ENCODE measurements at places on chromosomes 7 and 10.

GRCh38 chr7:116770941-116771340, 91.4 kb upstream of the CAPZA2 start:
- DNase-seq = no peak

DNA sequence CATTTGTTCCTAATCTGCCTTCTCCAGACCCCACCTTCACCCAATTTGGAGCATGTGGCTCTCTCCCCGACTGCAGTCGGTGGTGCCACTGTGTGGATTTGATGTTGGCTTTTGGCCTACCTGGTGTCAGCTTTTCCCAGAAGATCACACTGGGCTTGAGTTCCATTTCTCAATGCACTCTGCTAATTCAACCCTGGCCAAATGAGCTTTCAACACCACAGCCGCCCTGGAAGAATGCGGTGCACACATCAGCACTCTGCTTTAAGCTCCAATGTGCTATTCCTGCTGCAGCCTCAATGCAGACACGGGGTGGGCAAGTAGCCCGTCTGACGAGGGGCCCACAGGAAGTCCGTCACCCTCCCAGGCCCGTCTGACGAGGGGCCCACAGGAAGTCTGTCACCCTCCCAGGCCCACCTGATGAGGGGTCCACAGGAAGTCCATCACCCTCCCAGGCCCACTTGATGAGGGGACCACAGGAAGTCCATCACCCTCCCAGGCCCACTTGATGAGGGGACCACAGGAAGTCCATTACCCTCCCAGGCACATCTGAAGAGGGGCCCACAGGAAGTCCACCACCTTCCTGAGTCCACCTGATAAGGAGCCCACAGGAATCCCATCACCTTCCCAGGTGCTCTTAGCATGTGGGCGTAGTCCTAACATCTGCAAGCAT, 64.4 kb downstream of the ASB13 start:
- no peak for DNase-seq

- no peak for DNase-seq
These were observed 15.8 kb downstream of the ANKRD22 start for GRCh38 chr10:88835910-88836221.

DNA sequence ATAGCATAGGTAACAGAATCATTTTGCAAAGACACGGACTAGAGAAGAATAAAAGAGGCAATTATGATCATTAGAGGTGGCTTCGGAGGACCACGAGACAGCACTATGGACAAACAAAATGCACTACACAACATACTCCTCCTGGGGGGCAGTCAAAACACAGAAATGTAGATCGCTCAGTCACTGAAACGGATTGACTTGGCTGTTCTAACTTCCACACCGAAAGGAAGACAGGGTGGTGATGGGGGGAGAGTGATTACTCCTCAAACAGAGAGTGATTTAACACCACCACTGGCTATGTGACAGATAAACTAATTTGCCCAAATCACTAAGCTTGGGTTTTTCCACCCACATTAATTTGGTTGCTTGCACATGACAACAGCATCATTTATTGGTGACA, 14.1 kb upstream of the PPA1 start:
- no peak for DNase-seq

- DNase-seq = no peak
These were observed 33.0 kb downstream of the RALA start for GRCh38 chr7:39656415-39656814.

GRCh38 chr10:124198871-124199270, 105.5 kb upstream of the CHST15 start:
- DNase-seq = no peak

DNA sequence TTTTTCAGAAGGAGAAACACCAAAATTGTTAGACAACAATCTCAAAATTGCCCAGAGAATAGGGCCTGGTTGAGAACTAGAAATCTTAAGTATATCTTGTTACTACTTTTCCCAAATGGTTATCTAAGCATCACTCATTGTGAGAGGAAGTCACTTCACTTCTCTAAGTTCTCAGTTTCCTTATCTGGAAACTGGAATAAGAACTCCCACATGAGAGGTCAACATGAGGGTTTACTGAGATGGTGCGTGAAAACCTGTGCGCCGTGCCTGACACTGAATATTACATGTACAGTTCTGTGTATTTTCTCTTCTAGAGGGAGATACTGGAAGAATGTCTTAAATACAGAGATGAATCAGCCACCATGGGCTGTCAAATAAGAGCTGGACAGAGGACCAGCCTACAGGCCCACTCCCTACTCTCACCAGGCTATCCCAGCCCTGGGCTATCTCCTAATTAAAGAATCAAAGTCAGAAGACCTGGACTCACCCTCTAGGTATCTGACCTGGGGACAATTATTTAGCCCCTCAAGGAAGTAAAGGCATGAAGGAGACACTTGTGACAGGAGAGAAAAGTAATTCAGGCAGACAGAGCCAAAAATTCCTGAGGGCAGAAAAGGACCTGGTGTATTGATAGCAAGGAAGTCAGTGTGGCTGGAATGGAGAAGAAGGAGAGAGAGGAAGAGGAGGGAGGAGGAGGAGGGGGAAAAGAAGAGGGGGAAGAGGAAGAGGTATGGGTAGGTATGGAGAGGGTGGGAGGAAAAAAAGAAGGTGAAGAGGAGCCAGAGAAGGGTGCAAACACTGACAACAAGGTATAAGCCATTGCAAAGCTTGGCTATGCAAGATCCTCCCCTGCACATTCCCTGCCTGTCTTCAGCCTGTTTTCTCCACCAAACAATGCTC, 44.9 kb downstream of the CCDC71L start:
- no peak for DNase-seq

DNA sequence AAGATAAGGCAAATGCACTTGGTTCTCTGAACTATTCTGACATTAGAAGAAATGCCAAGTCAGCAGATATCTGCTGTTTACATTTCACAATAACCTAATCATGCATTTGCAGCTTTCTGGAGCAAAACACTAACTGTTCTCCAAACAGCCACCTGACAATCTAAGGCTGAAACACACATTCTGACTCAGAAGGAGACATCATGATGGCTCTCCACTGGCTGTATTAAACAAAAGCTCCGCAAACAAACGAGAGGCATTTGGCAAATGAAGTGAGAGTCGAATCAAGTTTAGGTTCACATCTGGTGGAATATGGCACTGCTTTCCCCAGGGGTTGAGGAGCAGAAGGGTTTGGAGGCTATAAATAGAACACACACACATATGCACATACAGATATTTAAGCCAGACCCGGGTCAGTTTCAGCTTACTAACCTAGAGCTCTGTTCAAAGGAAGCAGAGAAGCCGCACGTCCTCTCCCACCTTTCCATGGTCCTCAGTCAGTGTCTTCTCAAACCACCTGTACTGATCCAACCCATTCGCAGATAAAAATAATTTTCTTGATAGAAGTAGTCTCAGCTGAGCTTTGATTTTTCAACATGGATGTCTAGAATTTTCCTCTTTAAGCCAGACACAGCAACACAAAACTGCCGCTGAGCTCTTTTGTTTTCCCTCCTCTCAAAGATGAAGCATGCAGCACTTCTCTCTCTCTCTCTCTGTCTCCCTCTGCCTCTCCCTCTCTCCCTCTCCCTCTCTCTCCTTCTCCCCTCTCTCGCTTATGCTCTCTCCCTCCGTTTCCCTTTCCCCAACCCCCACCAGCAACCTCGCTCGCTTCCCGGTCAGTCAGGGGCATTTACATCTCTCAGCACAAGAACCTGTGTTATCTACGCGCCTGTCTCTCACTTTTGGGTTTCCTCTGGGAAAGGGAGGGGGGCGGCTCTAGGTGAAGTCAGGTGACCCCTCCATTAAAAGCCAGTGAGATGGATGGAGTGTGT, 682.8 kb downstream of the MAGI2 start:
- DNase-seq = no peak

GRCh38 chr7:5442757-5443305, 19.2 kb upstream of the TNRC18 start:
- no peak for DNase-seq

DNA sequence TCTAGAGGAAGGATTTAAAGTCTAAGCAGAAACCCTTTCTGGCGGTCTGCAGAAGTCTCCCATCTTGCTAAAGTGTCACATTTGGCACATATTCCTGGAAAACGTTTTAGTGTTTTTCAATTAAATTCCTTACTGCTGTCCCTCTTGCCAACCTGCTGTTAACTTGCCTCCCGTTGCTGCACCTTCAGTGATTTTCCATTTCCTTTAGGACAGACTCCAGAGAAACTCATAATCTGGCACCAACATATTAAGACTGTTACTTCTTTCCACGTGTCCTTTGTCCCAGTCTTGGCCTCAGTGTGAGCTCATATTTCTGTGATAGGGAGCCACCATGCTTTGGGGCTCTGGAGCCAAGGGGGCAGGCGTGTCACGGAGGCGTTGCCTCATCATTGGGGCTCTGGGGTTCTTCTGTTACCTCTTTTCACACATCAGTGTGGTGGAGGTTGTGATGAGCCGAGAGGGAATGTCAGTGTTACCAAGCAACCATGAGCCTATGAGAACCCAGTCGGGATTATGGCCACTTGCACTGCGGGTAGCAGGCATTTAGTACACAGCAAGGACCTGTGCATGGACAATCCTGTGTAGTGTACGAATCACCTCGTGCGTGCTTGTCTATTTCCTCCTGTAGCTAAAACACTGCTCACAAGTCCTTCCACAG, 26.0 kb upstream of the ZNF32 start:
- DNase-seq = no peak

DNA sequence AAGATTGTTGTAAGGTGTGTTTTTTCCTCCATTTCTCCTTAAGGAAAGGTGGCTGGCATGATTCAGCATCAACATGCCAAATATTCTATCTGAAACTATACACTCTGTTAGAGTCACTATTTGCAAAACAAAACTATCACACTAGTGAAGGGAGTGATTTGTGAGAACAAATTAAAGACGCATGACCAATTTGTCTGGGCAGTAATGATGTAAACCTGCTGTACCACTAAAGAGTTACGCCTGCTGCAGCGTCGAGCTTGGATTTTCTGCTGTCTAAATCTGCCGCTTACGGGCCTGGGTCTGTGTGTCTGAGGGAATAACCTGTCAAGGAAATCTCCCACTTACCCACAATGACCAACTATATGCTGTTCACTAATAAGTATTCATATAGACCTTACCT, 648.3 kb downstream of the PARD3 start:
- no peak for DNase-seq

- no peak for DNase-seq
These were observed 52.7 kb downstream of the HTR5A start for GRCh38 chr7:155122831-155123230.

- DNase-seq = no peak
These were observed 22.3 kb upstream of the ZEB1 start for GRCh38 chr10:31296754-31297153.

DNA sequence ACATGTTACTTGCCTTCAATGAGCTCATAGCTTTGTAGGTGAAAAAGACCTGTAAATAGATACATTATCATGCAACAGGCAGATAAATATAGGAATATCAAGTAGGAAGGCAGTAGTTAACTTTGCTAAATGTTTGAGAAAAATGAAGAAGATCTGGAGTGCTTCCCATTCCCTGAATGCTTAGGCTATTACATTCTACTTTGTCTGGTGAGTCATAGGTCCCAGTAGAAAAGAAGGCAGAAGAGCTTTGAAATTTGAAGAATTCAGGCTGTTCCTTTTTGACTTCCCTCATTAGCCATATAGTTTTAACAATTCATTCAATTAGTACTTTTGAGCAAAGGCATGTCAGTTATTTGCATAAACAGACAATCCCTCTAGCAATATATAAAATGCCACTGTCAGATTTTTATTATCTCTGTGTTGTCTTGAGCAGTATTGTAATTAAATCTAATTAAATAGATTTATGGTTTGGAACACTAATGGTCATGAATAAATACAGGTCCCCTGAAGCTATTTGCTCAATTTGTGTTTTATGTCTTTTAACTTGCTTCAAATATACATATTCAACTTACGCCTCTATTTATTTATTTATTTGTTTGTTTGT, 875.0 kb downstream of the REEP3 start:
- no peak for DNase-seq

DNA sequence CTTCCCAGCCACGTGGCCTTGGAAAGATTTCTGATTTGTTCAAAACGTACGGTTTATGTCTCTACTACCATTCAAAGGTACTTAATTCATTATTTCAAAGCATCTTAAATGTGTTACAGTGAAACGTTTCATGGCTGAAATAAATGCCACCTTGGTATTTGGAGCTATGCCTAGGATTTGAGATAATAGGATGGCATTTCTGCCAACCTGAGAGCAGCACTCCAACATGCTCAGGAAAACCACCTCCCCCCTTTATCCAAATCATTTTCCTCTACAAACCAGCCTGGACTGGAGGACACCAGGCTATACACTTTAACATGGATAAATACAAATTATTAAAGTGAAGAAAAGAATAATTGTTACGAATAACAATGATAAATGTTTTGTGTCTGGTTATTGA, 260.9 kb downstream of the ZMYND11 start:
- DNase-seq = no peak

- DNase-seq = no peak
These were observed 141.7 kb downstream of the EGFR start for GRCh38 chr7:55160539-55160938.

DNA sequence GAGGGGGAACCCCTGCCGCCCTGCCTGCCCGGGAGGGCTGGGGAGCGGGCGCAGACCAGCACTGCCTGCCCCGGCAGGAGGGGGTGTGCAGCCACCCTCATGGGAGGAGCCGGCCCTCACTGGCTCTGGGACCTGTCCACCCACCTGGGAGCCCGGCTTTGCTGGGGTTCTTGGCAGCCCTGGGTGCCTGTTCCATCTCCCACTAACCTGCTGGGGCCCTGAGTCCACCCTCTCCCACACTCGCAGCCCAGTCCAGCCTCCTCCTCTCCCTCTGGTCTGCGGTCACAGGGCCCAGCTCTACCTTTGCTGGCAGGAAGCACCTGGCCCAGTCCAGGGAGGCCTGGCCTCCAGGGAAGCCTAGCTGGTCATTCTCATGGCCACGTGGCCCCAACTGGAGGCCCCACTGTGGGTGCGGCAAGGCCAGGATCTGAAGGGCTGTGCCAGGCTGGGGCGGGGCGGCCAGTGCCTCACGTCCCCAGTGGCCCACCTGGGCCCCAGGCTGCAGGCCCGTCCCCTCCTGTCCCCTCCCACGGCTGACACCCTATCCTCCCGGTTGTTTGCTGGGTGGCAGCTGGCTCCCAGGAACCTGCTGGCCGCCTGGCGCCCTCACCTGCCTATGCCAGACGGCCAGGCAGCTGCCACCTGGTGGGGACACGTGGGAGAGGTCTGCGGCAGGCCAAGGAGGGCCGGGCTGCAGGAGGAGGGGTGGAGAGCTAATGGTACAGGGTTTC, at the start of gene TMEM184A:
TSS of gene TMEM184A (minus strand) at position 393 of the 731 bp plus-strand sequence. CDS start 721 bp downstream, outside the sequence.
- DNase-seq = no peak

DNA sequence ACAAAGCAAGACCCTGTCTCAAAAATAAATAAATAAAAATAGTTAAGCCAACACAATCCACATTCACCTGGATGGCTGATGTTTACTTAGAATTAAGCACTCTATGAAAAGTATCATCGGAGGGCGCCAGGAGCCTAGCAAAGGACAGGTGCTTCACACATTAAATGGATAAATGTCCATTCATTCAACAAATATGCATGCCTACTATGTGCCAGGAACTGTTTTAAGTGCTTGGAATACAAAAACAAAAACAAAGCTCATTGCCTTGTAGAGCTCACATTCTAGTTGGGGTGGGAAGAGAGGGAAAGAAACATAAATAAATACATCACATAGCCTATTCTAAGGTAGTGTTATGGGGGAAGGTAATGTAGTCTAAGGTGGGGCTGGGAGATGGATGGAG, 4.1 kb downstream of the BAIAP2L1 start:
- DNase-seq = no peak

Data from stimulated activated CD4-positive, alpha-beta T cell treated with anti-CD3 and anti-CD28 coated beads, TNF-alpha, amount 100 ng/mL, for 4 hours (primary cell).